RPMI7951 (cell line): ENCODE measurements at places on chromosomes 1 and 21.
A peak's percentile ranks its signal among the peaks of the same experiment; 100 is the strongest.

- DNase-seq = no peak
These were observed 31.0 kb downstream of the FBXO42 start for GRCh38 chr1:16321176-16321867.

DNA sequence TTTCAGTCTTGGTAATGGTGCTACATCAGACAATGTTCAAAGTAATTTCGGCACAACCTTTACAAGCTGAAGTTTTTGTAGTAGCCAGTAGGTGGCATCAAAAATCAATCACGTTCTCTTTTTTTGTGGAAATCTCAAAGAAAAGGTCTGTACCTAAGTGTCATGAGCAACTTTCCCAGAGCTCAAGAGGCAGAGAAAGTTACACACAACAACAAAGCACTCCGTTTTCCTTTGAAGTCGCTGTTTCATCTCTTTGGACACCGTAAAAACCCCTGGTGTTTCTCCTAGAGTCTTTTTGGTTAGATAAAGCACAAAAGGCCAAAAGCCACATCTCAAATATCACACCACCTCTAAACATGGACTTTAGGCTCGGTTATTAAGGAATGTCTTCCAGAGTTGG lies 131.6 kb downstream of the LHX8 start:
- peak; percentile 37 for DNase-seq

- no peak for DNase-seq
These were observed 25.3 kb downstream of the CHI3L2 start for GRCh38 chr1:111252786-111253185.

DNA sequence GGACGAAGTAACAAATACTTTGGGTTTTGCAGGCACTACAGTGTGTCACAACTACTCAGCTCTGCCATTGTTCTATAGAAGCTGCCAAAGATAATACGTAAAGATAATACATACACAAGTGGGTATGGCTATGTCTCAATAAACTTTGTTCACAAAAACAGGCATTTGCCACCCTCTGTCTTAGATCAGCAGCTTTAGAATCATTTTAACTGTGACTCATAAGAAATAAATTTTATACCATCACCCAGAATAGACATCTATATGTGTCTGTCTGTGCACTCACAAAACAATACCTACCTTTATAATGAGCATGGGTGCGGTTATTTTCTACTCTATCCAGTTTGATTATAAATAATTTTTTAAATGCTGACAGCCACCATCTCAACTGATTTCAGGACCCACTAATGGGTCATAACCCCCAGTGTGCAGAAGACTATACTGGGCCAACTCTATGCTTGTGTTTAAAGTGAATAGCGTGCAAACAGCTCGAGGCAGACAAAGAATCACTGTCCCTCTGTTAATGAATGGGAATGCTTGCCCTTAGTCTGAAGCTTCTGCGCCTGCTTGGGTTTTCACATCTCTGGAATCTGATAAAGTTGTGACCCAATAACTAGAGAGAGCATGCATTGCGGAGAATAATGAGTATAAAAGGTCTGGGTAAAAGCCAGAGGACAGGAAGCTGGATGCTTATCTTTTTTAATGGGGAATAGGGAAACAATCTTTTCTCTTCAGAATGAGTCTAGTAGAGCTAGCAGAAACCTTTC lies 216.2 kb downstream of the PLPP3 start:
- peak; percentile 56 for DNase-seq

DNA sequence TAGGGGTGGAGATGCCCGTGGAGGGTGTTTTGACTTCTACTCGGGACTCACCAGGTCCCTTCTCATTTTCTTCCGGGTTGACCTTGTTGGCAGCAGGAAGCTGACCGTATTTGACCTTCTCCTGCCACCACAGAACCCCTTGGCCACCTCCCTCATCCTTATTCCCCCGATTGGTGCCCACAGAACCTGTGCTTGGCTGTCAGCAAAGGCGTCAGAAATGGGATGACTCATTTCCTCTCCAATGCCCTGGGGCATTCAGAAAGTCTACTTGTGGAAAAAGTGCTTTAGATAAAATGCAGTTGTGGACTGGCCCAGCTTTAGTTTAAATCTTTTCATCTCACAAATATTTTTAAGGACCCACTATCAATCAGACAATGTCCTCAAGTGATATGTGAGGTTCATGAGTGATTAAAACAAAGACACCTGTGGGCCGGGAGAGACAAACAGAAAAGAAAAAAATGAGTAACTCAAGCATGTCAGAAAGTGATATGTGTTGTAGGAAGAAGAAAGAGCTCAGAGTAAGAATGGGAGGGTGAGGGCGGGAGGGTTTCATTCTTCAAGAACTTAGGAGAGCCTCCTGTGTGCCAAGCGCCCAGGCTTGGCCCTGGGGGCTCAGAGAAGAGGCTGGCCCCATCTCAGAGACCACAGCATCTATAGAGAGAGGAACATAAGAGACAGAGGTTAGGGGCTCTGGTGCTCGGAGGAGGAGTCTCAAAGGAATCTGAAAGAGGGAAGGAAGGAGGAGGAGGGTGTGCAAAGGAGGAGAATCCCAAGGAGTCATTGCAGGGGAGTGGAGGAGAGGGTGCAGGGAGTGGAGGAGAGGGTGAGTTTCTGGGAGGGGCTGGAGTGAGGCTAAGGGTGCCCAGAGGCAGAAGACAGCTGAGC lies 221.6 kb upstream of the VAMP3 start:
- DNase-seq = peak; percentile 95

DNA sequence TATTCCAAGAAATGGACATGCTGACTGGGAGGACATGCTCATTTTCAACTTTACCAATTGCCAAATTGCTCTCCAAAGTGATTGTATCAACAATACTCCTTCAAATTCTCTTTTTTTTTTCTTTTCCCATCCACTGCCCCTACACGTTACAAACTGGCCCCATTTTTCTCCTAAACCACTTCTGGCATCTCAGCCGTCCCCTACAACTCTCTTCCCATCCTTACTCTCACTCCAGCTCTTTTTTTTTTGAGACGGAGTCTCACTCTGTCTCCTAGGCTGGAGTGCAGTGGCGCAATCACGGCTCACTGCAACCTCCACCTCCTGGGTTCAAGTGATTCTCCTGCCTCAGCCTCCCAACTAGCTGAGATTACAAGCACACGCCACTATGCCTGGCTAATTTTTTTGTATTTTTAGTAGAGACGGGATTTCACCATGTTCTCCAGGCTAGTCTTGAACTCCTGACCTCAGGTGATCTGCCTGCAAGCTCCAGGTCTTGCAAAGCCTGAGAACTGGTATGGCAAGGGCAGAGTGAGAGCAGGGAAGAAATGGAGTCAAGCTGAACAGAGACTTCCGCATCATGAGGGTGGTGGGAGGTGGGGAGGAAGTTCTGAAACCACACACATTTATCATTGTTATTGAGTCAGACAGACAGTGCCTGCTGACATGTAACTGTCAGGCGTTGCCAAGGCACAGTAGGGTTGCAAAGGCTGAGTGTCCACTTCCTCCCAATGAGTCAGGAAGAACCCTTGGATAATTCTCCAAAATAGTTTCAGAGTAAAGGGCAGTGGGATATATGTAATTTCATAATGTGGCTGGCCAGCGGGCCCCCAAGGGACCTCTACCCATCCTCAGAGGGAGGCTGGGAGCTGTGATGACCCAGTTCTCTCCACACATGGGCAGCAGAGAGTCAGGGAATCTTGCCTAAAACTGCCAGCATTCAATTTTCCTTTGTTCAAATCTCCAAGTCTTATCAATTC lies 17.4 kb downstream of the CELA3A start:
- peak; percentile 94 for DNase-seq

GRCh38 chr1:229148041-229148671 lies 122.8 kb upstream of the RAB4A start:
- DNase-seq = no peak

GRCh38 chr1:27979151-27979858 lies 19.5 kb downstream of the XKR8 start:
- DNase-seq = peak; percentile 58

DNA sequence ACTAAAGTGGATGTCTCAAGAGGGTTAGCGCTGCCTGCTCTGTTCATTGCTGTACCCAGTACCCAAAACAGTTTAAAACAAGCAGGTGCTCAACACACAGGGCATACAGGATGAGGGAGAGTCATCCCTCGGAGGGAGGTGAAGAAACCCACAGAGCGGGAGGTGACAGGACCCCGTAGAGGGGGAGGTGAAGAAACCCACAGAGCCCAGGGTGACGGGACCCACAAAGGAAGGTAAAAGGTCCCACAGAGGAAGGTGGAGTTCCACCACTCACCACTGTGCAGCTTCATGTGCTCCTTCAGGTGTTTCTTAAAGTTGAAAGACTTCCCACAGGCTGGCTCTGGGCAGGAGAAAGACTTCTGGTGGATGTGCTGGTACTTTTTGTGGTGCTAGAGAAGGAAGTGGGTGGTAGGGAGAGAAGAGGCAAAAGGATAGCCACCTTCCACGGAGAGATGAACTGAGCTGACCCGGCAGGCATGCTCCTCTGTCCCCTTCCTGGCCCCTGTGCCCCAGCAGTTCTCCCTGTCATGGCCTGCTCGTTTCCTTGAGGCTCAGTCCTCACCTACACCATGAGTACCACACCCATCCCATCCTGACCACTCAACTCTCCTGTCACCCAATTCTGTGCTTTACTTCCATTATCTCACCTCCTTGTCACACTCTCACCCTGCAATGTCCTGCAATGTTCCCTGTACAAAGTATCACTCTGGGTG lies 5.1 kb downstream of the ZNF692 start:
- DNase-seq = no peak

GRCh38 chr1:7646981-7647901 lies 123.9 kb upstream of the VAMP3 start:
- DNase-seq = peak; percentile 34

- DNase-seq = no peak
These were observed 130.8 kb upstream of the SGIP1 start for GRCh38 chr1:66403007-66403731.

GRCh38 chr21:33811167-33812010 lies 104.2 kb downstream of the ATP5PO start:
- no peak for DNase-seq

DNA sequence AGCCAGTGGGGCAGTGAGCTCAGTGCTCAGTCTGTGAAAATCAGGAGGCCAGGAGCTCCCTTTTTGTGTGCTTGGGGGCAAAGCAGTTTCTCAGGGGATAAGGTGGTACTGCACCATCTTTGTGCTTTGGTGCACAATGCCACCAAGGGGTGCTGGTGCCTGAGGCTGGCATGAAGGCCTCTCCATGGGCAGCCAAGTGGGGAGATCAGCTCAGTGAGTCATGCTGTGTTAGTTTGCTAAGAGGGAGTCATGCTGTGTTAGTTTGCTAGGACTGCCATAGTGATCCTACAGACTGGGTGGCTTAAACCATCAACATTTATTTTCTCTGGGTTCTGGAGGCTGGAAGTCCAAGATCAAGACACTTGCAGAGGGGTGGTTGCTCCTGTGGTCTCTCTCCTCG lies 428.1 kb downstream of the PRDM2 start:
- DNase-seq = no peak

GRCh38 chr1:163872067-163872466 lies 550.3 kb downstream of the NUF2 start:
- DNase-seq = no peak

DNA sequence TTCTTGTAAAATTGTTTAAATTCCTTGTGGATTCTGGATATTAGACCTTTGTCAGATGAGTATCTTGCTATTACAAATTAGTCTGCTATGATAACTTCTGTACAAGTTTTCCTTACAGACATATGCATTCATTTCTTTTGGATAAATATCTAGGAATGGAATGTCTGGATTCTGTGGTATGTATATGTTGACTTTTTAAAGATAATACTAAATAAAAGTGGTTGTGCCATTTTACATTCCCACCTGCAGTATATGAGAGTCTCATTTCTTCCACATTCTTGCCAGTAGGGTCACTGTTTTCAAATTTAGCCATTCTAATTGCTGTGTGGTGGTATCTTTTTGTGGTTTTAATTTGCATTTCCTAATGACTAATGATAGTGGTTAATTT lies 53.9 kb downstream of the SYDE2 start:
- DNase-seq = peak; percentile 32

DNA sequence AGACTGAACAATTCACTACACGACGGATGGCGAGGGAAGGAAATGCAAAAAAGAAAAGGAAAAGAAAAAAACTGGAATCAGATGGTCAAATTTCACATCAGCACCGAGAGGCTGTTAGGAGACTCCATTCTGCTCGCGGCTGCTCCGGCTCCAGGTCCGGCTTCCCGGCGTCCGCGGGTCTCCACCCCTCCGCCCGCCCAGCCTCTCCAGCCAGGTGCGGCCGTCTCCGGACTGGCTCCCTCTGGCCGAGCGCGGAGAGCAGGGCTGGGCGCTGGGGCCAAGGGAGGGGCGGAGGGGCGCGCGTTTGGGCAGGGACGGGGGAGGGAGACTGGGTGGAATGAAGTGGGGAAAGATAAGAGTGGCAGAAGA lies 332 bp downstream of the KCNJ6 start:
- DNase-seq = no peak

GRCh38 chr1:8938232-8938999 lies 7.3 kb upstream of the CA6 start:
- DNase-seq = no peak

- DNase-seq = peak; percentile 51
These were observed 8.5 kb downstream of the TGFB2 start for GRCh38 chr1:218353656-218354055.

DNA sequence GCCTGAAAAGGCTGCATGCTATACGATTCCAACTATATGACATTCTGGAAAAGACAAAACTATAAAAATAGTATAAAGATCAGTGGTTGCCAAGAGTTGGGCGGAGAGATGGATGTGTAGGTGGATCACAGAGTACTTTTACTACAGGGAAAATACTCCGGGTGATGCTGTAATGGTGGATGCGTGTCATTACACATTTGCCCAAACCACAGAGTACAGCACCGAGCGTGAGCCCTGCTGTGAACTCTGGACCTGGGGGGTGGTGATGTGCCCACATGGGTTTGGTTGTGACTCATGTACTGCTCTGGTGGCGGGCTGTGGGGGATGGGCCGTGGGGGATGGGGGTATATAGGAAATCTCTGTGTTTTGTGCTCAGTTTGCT lies 162.7 kb upstream of the COL6A1 start:
- DNase-seq = peak; percentile 91

DNA sequence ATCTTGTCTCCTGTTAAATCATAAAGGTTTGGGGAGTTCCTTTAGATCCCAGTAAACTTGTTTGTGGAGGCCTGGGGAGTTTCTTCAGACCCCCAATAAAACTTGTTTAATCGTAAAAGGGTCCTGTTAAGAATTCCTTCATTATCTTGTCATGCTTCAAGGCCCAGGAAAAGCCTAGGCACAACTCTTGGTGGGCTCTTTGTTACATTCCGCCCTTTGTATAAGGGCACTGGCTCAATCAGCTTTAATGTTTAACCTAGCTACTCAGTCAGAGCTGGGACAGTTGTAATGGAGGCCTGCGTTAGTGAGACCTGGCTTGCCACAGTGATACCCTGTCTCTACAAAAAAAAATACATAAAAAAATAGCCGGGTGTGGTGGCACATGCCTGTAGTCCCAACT lies 77.2 kb downstream of the MPZL1 start:
- no peak for DNase-seq

DNA sequence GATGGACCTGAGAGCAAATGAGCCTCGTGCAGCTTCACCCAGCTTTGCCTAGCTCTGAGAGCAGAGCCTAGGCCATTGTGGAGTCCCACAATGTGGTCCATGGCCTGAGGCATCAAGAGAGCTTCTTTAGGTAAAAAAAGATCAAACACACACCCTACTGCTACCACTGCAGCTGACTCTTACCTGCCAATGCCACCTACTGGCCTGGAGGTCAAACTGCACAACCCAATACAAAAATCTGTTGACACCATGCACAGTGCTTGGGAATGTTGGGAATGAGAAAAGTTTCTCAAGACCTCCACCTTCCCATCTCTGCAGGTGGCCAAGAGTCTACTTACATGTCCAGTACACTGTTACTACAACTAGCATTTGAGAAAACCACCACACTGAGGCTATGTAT lies 60.6 kb downstream of the UCHL5 start:
- no peak for DNase-seq

GRCh38 chr1:21510113-21510493 lies 880 bp downstream of the ALPL start:
- no peak for DNase-seq

GRCh38 chr1:210477328-210477924 lies 148.7 kb downstream of the HHAT start:
- peak; percentile 45 for DNase-seq
